ENCODE measurements at places on chromosomes 5 and 9.

DNA sequence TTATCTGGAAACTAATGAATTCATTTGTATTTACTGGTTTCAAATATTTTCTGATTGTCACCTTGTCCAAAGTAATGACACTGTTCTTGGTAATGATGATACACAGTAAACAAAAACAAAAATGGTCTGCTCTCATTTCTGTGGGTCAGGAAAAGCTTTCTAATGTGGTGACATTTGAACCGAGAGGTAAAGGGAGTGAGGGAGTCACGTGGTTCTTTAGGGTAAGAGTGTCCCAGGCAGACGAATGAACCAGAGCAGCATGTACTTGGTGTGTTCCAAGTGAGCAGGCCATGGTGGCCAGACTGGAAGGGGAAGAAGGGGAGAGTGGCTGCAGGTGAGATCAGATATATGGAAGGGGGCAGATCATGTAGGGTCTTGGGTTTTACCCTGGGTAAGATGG is 247.0 kb upstream of the SLC30A5 start:
- no peak for DNase-seq

DNA sequence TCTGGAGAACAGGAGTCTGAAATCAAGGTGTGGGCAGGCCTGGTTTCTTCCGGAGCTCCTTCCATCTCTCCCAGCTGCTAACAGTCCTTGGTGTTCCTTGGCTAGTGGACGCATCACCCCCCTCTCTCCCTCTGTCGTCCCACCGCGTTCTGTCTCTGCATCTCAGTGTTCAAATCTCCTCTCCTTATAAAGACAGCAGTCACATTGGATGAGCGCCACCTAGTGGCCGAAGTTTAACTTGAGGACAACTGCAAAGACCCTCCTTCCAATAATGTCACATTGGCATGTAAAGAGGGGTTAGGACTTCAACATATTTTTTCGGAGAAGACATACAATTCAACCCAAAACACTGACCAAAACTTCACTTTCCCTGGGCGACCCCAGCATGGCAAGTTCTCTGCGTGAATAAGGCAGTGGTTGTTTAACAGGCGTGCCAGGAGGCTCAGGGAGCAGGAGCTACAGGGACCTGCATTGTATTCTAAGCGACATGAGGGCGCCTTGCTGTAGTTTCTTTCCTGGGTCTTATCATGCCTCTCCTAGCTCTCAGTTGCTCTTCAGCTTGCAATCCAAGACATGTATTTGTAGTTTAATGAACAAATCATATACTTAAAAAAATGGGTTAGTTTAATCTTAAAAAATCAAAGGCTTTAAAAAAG is 27.9 kb upstream of the BASP1 start:
- DNase-seq = peak; percentile 30

- no peak for DNase-seq
Measured at GRCh38 chr9:117677572-117677971, 26.6 kb upstream of the TLR4 start.

- no peak for DNase-seq
Measured at GRCh38 chr5:154394307-154394706, 51.5 kb upstream of the SAP30L start.

DNA sequence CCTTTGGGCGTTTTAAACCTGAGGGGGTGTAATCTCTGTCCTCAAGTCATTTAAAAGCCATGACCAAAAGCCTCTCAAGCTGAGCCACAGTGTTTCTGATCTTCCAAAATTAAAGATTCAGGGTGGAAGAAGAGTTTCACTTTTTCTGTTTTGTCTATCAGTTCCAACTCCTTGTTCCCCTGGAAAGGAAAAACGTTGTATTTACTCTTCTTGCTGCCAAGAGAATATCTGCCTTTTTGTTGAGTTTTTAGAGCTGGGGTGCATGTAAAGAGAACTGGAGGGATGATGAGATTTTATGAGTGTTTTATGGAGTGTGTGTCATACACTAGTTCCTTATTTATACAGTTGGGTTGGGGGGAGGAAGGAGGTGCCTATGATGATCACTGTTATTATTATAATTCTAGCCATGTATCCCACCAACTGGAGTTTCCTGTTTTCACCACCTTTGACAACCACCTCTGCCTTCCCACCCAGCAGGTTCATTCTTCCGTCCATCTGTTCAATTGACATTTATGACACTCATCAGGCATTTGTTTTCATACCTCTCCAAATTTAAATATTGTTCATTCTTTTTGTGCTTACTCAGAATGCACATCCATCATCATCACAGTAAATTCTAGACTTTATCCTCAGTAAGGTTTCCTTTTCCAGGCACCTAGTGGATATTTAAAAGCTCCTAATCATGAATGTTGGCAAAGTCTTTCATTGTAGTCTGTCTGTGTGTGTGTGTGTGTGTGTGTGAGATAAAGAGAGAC is 97.9 kb upstream of the MPDZ start:
- no peak for DNase-seq

- no peak for DNase-seq
Measured at GRCh38 chr5:97193355-97193688, 10.3 kb upstream of the RIOK2 start.

- DNase-seq = no peak
Measured at GRCh38 chr5:157457391-157457790, 2.6 kb upstream of the NIPAL4 start.

DNA sequence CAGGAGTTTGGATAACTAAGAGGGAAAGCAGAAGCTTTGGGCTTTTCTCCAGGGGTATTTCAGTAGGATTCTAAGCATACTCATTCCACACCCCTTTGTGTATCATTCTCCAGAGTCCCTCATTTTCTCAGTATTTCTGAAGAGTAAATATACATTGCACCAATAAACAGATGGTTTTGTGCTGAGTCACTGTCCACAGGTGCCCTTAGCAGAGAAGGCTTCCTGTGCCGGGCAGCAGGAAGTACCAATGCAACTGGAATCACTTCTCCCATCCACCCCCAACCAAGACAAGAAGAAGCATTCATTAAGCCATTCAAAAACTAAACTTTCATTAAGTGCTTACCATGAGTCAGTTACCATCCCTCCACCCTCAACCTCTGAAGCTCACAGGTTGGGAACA is 3.6 kb upstream of the CCNJL start:
- peak; percentile 19 for DNase-seq

DNA sequence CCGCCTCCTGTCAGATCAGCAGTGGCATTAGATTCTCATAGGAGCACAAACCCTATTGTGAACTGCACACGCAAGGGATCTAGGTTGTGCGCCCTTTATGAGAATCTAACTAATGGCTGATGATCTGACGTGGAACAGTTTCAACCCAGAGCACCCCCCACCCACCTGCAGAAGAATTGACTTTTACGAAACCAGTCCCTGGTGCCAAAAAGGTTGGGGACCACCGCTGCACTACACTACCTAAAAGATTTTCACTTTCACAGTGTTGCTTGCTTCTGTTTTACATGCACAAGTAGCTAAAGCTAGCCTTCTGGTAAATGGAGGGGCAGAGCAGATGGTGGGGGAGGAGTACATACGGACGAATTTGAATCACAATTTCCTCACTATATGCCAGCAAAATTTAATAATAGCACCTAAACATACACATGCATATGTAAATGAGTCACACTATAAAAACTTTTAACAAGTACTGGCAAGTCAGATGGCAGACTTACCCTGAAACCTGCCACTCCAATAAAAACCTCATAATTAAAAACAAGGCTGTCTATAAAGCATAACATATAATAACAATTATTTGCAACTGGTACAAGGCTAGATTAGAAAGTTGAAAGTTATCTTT is 24.0 kb upstream of the CDKN2B start:
- no peak for DNase-seq

DNA sequence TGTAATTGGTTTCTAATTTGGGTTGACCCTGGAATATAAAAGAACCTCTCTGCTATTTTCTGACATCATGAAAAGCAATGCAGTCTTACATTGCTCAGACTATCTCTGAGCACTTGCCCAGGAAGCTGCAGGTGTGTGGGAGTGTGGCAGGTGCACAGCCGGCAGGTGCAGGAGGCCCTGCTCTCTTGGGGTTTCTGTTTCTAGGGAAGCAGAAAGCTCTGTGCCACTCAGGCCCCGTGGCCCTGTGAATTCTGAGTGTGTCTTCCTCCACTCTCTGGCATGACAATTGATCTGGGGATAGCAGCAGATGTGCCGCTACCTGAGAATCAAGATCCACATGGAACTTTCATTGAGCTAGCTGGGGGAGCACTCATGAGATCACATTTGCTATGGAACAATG is 45.7 kb upstream of the IRX2 start:
- DNase-seq = peak; percentile 81

- DNase-seq = no peak
Measured at GRCh38 chr5:40757400-40757799, 1.6 kb upstream of the TTC33 start.

DNA sequence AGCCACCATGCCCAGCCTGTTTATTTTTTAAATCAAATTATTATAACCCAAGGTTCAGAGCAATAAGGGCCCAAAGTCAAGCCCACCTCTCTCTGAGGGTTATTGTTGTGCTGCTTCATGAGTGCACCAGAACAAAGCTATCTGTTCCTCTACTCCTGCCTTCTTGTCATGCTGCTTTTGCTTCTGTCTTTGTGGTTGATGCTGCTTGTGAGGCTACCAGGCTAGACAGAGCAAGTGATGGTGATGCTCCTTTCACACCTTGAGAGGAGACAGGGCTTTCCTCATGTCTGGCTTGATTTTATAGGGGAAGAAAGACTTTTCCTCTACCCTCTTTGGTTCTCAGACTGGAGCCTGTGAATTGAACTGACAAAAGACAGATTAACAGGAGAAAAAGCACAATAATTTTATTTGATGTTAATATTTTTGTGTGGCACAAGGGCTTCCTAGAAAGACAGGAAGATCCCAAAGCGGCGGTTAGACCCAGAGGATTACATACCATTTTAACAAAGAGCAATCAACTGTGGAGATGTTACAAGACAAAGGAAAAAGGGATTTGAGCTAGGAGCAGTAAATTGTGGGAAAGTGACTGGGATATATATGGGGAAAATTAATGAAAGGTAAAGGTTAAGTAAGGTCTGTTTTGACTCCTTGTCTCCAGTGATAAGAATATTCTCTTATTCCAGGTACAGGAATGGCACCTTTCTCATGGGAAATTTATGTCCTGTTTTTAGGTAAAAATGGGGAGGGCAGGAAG is 4.4 kb upstream of the CD180 start:
- DNase-seq = no peak

DNA sequence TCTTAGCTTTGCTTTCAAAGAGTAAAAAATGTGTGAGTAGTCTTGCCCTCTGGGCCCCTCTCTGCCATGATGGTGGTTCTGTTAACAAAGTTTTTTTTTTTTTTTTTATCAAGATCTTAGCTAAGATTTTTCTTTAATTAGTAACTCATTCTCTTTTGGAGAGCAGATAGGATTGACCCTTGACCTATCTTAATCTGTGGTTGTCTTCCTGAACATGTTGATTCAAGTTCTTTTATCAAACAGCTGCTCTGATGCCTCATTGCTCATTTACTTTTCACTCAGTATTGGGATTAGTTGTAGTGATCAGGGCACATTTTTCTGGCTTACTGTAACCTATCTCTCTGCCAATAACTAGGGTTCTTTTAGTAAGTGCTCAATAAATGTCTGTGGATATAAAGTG is 106.3 kb downstream of the PCSK5 start:
- no peak for DNase-seq

DNA sequence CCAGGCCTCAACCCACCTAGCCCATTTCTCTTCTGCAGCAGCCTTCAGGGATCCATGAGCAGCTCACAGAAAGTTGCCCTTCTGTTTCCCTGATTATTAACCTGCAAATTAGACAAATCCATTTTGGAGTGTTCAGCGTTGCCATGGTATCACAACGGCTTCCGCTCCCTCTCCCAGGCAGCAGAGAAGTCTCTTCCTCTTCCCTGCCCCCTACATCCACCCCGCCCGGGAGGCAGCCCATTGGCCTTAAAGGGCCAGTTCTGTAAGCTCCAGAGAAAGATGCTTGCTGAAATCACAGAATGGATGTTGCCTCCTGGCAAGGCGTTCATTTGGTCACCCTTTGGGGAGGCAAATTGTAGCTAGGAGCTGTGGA is 47.7 kb upstream of the BOD1 start:
- no peak for DNase-seq

DNA sequence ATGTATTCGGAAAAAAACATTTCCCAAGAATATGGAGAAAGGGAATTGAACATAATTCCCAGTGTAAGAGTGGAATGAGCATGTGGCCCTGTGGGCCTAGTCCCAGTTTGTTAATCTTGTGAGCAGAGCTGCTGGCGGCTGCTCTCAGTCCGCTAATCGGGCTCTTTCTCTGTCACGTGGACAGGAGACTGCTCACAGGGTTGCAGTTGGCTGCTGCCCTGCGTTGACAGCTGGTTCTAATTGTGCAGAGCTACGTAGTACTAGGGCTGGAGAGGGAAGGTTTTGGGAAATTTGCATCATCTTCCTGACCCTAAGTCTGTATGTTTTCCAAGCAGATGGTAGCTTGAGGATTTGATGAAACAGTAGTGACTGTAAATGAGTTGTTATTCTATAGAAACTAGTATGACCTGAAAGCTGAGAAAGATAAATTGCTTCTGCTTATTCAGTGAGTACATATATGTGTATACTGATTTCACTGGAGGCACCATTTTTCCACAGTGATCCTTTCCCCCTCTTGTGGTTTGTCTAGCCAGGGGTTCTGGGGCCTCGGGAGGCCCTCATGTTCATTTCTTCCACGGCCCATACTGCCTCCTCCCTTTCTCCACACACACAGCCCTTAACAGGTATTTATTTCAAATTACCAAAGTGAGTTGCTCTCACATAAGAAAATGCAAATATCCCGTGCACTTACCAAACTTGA is 100.6 kb downstream of the ANGPTL2 start:
- DNase-seq = no peak
